NCI-H146 (cell line): ENCODE measurements at places on chromosomes 3 and 15.
A peak's percentile ranks its signal among the peaks of the same experiment; 100 is the strongest.

DNA sequence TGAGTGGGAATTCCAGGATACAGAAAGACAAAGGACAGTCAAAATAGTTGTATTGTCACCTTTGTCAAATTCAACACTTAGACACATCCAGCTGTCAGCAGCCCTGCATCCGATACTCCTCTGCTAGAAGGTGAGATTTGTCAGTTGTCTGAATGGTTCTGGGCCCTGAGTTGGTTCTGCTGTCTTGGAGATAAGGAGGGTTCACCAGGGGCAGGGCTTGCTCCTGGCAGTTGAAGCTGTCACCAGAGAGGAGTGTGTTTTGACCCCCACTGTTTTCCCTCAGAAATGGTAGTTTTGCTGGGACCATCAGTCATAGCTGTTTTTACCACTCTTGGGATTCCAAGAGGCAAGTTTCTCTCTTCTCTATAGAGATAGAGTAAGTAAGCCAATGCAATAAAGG is 3.2 kb upstream of the KY start:
- no peak for DNase-seq

DNA sequence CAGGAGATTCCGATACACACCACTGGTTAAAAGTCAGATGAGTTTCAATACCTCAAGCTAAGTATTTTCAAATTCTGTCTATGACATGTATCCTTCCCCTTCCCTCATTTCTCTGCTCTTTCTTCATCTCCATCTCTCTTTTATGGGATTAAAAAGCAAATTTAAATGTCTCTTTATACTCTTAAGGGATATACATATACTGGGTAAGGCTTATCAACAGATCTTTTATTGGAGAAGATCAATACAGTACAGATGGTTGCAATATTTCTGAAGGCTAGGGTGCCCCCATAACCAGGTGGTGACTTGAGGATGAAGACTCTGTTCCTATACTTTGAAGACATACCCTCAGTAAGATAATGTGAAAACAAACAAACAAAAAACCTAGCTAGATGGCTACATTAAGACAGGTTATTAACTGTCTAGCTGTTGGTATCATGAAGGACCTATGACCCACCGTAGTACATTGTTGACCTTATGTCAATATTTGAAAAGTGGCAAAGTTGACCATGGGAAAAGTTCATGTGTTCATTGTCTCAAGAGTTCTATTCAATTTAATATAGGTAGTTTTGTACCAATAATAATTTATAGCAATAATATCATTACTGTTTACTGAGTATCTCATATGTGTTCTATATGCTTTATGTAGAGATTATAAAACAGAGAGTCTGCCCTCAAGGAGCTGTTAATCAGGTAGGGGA is 319.8 kb downstream of the LPP start:
- no peak for DNase-seq

GRCh38 chr3:30577788-30578187 is 28.6 kb upstream of the TGFBR2 start:
- no peak for DNase-seq

DNA sequence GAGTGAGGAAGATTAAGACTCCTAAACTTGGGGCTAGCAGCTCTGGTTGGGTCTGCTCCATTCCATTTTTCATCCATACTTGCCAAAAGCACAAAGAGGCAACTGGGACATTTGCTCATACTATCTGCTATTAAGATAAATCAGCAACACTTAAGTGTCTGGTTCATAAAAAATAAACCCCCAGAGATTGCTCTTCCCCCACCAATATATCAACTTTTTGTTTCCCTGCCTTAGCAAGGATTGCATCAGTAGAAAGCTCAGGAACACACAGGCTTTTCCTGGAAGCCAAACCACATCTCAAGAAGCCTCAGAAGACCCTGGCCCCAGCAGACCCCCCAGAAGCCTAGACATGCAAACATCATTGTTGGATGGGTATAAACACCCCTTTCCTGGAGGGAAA is 232.4 kb upstream of the WNT5A start:
- DNase-seq, result no peak

- DNase-seq, result no peak
Observed at GRCh38 chr3:155076888-155077287, 3.2 kb upstream of the MME start.

GRCh38 chr15:58298879-58299850 is 132.6 kb upstream of the LIPC start:
- DNase-seq, result no peak

DNA sequence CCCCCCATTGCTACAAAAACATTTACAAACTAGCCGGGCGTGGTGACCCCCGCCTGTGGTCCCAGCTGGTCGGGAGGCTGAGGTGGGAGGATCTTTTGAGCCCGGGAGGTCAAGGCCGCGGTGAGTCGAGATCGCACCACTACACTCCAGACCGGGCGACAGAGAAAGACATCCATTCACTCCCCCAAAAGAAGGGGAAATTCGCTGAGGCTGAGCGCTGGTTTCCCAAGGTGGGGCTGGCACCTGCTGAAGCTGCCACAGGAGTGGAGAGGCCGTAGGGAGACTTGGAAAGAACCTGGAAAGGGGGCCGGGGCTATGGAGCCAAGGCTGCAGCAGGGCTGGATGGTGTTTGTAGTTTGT is 732 bp upstream of the CRTC3 start:
- DNase-seq, result peak; percentile 30

- peak; percentile 21 for DNase-seq
Observed at GRCh38 chr15:67685008-67685599, 140.2 kb upstream of the SKOR1 start.
